SK-N-DZ (cell line): ENCODE measurements at places on chromosomes 7 and 10.

DNA sequence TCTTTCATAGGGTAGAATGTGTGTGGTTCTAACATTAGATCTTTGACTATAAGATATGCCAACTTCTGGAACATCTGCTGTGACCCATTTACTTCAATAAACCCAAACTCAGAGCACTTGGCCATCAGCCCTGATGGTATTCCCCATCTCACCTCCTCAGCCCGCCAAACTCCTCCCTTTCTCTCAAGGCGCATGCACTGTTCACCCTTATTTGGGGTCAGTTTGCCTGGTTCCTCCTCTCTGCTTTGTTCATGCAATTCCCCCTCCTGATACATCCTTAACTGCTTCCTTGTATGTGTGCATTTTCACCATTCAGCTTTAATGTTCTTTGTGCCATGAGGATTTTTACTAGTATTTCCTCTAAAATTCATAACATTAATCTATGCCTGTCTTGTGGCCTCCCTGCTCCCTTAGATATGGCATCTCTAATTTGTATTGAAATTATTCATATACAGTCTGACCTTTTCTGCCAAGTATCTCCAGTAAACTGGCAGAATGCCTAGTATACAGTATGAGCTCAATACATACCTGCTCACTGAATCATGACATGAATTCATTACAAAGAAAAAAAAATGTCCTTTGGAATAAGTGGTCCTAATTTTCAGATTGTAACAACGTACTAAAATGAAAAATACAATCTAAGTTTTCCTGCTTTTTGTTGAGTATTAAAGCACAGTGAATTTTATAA, 336.8 kb upstream of the IGFBP3 start:
- no peak for DNase-seq

DNA sequence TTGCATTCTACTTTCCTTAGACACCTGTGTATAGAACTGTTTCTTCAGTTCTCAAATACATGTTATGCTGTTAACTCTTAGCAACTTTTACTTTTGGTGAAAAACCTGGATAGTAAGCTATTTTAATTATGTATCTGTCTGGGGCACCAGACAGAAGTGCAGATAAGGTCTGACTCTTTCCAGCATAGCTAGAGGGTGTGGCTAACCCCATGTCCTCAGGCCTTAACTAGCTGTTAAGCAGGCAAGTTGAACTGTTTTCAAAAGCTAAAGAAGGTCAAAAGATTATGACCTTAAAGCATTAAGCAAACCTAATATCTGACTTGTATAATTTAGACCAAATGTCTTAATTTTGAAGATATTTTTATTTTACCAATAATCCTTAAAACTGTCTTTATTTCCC, 45.1 kb upstream of the INHBA start:
- no peak for DNase-seq

GRCh38 chr7:5234852-5235831, 45.1 kb downstream of the WIPI2 start:
- DNase-seq = no peak

GRCh38 chr10:78331391-78331922, 297.8 kb downstream of the RPS24 start:
- no peak for DNase-seq

GRCh38 chr10:17134737-17135260, 5.2 kb upstream of the CUBN start:
- no peak for DNase-seq

DNA sequence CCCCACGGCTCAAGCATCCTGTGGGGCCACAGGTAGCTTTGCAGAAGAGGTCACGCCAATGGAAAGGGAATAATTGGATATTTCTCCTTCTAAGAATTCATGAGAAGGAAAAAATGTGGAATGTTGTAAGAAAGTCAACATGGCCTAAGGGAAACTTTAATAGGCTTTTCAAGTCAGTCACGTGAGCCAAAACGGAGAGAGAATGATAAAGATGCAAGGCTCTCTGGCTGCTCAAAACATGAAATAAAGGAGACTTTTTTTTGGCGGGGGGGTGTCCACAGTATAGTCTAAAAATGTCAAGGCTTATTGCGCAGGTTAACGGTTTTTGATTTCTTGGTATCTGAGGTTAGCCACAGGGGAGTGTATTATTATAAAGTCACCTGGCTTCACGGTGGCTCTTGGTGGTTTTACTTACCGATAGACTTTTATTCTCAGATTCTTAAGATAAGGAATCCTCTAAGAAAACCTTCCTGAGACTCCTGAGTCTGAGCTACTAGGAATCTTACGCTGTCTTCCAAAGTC, 148.1 kb downstream of the ARHGAP21 start:
- DNase-seq = no peak

DNA sequence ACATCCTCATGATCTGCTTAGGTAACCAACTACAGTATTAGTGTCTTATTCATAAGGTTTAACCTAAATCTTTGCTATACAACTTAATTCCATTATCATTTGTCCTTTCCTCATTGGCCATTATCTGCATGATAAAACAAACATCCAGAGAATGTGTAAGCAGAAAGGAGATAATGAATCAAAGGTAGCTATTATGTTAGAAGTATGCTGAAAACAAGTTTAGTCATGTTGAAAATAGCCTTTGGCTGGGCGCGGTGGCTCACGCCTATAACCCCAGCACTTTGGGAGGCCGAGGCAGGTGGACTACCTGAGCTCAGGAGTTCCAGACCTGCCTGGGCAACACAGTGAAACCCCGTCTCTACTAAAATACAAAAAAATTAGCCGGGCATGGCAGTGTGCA, 78.2 kb downstream of the NT5C2 start:
- no peak for DNase-seq

DNA sequence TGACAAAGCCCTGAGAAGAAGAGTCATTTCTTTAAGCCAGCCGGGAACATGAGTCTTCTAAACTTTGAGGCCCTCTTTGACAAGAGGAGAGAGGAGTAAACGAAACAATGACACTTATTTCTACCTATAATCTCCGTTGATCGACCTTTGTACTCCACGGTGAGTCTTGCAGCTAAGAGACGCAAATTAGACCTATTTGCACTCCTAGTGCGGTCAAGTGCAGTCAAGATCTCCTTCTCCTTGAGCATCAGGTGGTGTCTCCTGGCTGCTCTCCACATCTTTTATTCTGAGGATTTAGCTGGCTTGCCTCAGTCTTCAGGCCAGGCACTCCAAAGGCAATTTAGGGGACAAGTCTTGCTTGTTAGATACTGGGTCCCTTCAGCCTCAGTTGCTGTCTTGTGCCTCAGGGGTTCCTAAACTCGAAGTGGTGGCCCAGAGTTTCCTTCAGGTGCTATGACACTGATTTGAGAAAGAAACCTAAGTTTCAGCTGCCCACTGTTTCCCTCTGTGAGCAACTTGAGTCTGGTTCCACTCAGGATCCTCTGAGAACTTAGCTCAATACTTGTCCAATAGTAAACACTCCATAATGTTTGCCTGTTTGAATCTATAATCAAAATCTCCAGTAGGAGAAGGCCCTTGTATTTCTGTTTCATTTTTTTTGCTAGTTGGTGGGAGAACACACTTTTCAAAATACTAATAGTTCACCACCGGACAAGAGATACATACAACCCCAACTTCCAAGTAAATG, 312.9 kb downstream of the RNLS start:
- no peak for DNase-seq

GRCh38 chr7:8212638-8213037, 49.3 kb downstream of the ICA1 start:
- no peak for DNase-seq

- no peak for DNase-seq
Measured at GRCh38 chr10:97689559-97690020, 2.5 kb upstream of the AVPI1 start.

DNA sequence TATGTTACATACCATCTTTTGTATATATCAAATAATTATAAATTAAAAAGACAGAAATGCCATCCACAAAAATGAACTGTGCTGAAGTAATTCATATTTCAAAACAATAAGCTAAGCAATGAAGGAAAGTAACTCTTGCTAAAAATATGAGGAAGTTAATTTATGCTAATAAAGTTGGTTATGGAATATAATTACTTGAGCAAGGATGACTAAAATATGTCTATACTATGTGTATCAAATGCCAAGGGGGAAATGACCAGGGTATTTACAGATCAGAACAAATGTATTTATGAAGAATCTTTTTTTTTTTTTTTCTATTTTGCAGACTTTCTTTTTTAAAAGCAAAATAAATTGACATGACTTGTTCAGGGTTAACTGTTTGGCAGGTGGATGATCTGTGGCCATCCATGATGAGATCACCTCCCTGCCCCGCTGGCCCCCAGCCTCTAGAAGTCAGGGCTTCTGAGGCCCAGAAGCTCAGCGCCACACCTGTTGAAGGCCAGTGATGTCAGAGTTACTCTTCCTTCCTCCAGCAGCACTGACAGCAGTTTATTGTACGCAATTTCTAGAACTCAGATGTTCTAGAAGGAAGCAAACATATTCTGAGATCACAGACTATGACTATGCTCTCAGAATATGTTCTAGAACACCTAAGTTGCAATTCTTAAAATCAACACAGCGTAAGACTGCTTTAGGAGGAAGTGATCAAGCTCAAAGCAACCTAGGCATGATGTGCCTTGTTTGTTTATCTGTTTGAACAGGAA, 196.1 kb upstream of the KLF14 start:
- no peak for DNase-seq

DNA sequence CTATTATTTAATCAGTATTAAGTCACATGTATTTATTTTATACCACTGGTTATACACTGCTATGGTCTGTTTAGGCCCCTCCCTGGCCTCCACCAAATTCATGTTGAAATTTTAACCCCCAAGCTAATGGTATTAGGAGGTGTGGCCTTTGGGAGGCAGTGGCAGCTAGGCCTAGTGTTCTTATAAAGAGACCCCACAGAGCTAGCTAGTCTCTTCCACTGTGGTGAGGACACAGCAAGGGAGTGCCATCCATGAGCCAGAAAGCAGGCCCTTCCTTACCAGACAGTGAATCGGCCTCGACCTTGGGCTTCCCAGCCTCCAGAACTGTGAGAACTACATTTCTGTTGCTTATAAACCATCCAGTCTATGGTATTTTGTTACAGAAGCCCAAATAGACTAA, 28.7 kb downstream of the RBM48 start:
- DNase-seq = no peak

GRCh38 chr10:131929122-131929845, 28.5 kb downstream of the PPP2R2D start:
- DNase-seq = no peak

GRCh38 chr7:30563326-30563942, 31.2 kb upstream of the GARS1 start:
- DNase-seq = no peak

DNA sequence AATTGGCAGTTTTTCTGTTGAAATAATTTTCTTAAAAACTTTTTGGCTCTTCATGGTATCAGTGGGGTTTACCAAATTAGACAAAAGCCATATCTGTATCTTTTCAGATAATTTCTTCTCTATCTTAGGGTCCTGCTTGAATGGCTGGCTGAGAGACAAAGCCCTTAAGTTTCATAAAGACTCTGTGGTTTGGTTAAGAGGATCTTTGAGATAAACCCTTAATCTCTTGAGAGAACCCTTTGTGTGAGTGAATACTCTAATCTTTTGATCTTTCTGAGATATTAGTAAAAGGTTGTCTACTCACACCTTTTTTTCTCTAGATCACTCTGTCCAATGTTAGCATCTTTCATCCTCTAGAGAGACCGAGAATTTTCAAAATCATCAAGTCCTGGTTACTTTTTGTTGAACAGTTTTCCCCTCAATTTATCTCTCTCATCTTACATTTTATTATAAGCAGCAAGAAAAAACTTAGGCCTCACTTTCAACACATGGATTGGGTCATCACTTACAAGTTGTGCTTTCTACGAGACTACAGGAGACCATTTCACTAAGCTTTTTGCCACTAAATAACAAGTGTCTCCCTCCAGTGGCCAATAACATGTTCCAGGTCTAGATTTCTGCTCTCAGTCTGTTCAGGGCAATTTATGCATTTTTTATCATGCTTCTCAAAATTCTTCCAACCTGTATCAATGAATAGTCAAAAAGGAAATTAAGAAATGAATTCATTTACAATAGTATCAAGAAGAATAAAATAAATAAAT, 28.4 kb downstream of the DNAJC9 start:
- no peak for DNase-seq

- no peak for DNase-seq
Measured at GRCh38 chr7:147869456-147869855, 721.1 kb upstream of the C7orf33 start.
